ENCODE measurements at places on chromosomes 13 and 19. TPM values are rescaled to one million over a fixed set of nuclear protein-coding genes. Genes with fewer than 3 reads are reported as not detected.

Gene CSNK1A1L
- total RNA-seq = not detected

- H3K27me3 ChIP-seq = no peaks in the 10 kb centered on the region
- H3K36me3 ChIP-seq = peaks cover 7% of the 10 kb centered on the region
- no peak overlapping the region for H3K4me3 ChIP-seq
- peak overlapping the region; percentile 80 for H3K27ac ChIP-seq
Observed at GRCh38 chr19:15279326-15279904, 47.2 kb upstream of the EPHX3 start.

- H3K36me3 ChIP-seq = no peaks in the 10 kb centered on the region
- H3K4me3 ChIP-seq = peak within 1 kb of the TSS; percentile 78
- peak; percentile 79 for DNase-seq
- H3K27ac ChIP-seq = no peak within 1 kb of the TSS
- peaks cover 13% of the 10 kb centered on the region for H3K27me3 ChIP-seq
Observed at GRCh38 chr19:17966550-17967256, at the start of gene KCNN1. TSS of gene KCNN1 (plus strand) at chr19:17967107. CDS start at chr19:17973889, 6,782 bp downstream.

- H3K27me3 ChIP-seq = no peaks in the 10 kb centered on the region
- H3K36me3 ChIP-seq = peaks cover 11% of the 10 kb centered on the region
- H3K27ac ChIP-seq = no peak overlapping the region
- peaks cover 5% of the 10 kb centered on the region for H3K4me1 ChIP-seq
- H3K4me3 ChIP-seq = no peak overlapping the region
Observed at GRCh38 chr13:36366031-36366430, 19.8 kb upstream of the SPART start.

- H3K4me3 ChIP-seq = peak overlapping the region; percentile 95
- no peaks in the 10 kb centered on the region for H3K4me1 ChIP-seq
- no peaks in the 10 kb centered on the region for H3K27me3 ChIP-seq
- H3K36me3 ChIP-seq = no peaks in the 10 kb centered on the region
Observed at GRCh38 chr19:58407658-58408151, 744 bp upstream of the ZNF584 start.

DNA sequence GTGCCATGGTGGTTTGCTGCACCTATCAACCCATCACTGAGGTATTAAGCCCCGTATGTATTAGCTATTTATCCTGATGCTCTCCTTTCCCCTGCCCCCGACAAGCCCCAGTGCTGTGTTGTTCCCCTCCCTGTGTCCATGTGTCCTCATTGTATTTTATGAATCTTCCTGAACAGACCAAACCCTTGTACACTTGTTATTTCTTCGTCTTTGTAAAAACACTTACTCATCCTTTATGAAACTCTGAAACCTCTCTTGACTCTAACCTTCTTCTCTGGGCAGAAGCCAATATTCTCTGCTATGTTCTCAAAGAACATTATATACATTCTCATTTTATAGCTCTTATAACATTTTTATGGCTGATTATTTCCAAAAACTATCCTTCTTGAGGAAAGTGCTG lies 746.9 kb downstream of the EFNB2 start:
- no peaks in the 10 kb centered on the region for H3K27me3 ChIP-seq
- H3K4me3 ChIP-seq = no peak overlapping the region
- no peaks in the 10 kb centered on the region for H3K4me1 ChIP-seq

All from endodermal cell (in vitro differentiated cells).